Pons (tissue), 1 donor: ENCODE measurements at places on chromosomes 7 and 10.
A peak's percentile ranks its signal among the peaks of the same experiment; 100 is the strongest.

- DNase-seq, result no peak
Observed at GRCh38 chr10:100043796-100044195, 34.0 kb upstream of the DNMBP start.

GRCh38 chr7:140506788-140507464, 27.6 kb upstream of the MKRN1 start:
- no peak for DNase-seq

GRCh38 chr10:60144099-60144498, 237.7 kb upstream of the CCDC6 start:
- DNase-seq, result no peak

- DNase-seq, result peak; percentile 62
Observed at GRCh38 chr7:85186521-85187241, at the start of gene SEMA3D. SEMA3D (minus strand) TSS chr7:85187056; CDS start chr7:85121891, 65,165 bp downstream.

- DNase-seq, result no peak
Observed at GRCh38 chr10:125997586-125997985, 101.2 kb downstream of the FANK1 start.

GRCh38 chr10:16952080-16952479, 134.9 kb upstream of the RSU1 start:
- no peak for DNase-seq

GRCh38 chr10:115727129-115727528, 545.9 kb downstream of the GFRA1 start:
- no peak for DNase-seq

- no peak for DNase-seq
Observed at GRCh38 chr7:68238204-68238805, 1241.7 kb downstream of the TYW1 start.

GRCh38 chr10:42690449-42691360, 52.3 kb upstream of the ZNF33B start:
- no peak for DNase-seq

GRCh38 chr10:30422151-30422695, 11.8 kb upstream of the MAP3K8 start:
- no peak for DNase-seq

- peak; percentile 60 for DNase-seq
Observed at GRCh38 chr7:36600869-36601530, 123.3 kb downstream of the AOAH start.

GRCh38 chr10:2688958-2689357, 378.4 kb upstream of the PFKP start:
- no peak for DNase-seq

- DNase-seq, result peak; percentile 69
Observed at GRCh38 chr7:36287371-36288241, 102.1 kb upstream of the ANLN start.

- peak; percentile 58 for DNase-seq
Observed at GRCh38 chr10:104925232-104925851, 284.3 kb downstream of the SORCS3 start.

DNA sequence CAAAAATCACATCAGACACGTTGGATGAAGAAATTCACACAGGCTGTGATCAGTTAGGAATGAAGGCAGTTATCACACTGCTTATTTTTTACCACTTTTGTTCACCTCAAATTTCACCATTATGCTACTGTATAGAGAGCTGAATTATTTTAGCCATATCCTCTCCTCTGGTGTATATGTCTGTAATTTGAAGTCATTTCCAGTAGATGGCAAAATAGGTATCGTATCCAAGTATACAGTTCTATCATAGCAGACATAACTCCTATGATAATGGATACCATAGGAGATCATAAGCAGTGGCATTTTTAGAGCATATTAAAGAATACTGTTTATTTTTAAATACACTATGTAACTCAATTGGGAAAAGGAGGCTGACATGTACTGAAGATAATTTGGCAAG, 909.7 kb downstream of the DNAJB9 start:
- no peak for DNase-seq

DNA sequence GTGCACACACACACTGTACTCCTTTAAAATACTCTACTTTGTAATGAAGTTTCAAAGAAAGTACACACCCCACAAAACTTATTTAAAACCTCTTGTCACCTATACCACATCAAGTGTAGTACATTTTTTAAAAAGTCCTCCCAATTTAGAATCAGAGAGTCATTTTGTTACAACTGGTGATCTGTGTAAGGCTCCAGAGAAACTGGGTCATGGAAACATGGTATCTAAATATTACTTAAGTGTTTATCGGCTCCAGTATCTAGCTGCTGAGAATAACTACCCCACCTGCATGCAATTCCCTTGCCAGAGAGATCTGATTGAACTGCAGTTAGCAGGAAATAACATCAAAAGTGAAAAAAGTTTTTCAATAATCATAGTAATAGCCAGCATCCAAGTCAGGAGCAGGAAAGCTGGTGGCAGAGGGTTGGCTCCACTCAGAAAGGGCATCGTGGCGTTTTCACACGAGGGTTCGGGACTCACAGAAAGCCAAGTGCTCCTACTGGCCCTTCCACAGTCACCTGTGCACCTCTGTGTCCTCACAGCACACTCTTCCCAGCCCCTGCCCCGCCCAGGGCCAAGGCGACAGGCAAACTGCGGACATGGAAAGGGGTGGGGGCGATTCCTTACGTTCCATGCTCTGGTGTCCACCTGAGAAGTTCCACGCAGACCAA, 6.5 kb downstream of the RGS10 start:
- no peak for DNase-seq

GRCh38 chr7:47066976-47067614, 514.8 kb downstream of the TNS3 start:
- no peak for DNase-seq

- DNase-seq, result no peak
Observed at GRCh38 chr10:77072836-77073662, 564.6 kb downstream of the KCNMA1 start.

DNA sequence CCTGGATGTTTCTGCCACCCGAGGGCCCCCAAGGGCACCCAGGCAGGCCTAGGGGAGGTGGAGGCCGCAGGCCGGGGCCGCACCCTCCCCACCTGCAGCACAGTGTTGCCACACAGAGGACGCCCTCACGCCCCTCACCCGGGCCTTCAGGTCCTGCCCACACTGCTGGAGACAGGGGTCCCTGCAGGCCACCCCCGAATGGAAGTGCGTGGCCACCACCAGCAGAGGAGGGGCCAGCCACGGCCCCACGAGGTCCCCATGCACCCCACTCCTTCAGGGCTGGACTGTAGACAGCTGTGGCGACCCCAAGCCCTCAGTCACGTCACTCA, 35.4 kb downstream of the ADAP1 start:
- no peak for DNase-seq

DNA sequence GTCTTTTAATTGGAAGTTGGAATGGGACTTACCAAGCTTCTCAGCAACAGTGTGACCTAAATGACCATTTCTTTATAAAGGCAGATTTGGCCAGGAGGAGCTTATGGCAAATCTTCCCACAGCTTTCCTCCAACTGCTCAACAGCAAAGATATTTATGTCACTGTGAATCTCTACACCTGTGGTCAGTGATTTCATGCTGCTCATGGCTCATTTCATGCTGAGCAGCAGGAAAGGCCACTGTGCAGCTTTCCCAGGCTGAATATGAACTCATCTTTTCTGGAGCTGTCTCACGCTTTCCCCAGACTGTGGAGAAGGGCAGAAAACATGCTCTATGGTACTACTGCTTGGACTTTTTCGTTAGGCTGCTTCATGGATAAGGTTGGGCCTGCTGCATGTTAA, 29.8 kb downstream of the CALCR start:
- DNase-seq, result no peak
